Tibial nerve (tissue), 4 donors: ENCODE measurements at places on chromosomes 3 and 15. TPM values are rescaled to one million over a fixed set of nuclear protein-coding genes. Genes with fewer than 3 reads are reported as not detected.

ZPLD1 gene
- total RNA-seq: not detected

CCPG1 gene
- total RNA-seq: 70.2 TPM

C2CD4A gene
- not detected for total RNA-seq

- DNase-seq: no peak
Observed at GRCh38 chr3:13842226-13842625, 37.6 kb downstream of the WNT7A start.

- DNase-seq: no peak
Observed at GRCh38 chr3:112366522-112366921, 33.6 kb downstream of the CD200 start.

GRCh38 chr3:102511639-102512038, 76.8 kb downstream of the ZPLD1 start:
- no peak for DNase-seq

STAC gene
- 4.2 TPM for total RNA-seq

- no peak for DNase-seq
Observed at GRCh38 chr15:84590406-84590805, 10.4 kb upstream of the ZSCAN2 start.

ITIH3 gene
- total RNA-seq: 16.5 TPM

FAN1 gene
- total RNA-seq: 16.9 TPM

CTXND1 gene
- total RNA-seq: 3.7 TPM

GRCh38 chr15:57189466-57189865, 186.8 kb upstream of the CGNL1 start:
- no peak for DNase-seq

GRCh38 chr3:49937090-49937489, 2.9 kb upstream of the RBM6 start:
- DNase-seq: no peak

CIDEC gene
- 380 TPM for total RNA-seq

DNA sequence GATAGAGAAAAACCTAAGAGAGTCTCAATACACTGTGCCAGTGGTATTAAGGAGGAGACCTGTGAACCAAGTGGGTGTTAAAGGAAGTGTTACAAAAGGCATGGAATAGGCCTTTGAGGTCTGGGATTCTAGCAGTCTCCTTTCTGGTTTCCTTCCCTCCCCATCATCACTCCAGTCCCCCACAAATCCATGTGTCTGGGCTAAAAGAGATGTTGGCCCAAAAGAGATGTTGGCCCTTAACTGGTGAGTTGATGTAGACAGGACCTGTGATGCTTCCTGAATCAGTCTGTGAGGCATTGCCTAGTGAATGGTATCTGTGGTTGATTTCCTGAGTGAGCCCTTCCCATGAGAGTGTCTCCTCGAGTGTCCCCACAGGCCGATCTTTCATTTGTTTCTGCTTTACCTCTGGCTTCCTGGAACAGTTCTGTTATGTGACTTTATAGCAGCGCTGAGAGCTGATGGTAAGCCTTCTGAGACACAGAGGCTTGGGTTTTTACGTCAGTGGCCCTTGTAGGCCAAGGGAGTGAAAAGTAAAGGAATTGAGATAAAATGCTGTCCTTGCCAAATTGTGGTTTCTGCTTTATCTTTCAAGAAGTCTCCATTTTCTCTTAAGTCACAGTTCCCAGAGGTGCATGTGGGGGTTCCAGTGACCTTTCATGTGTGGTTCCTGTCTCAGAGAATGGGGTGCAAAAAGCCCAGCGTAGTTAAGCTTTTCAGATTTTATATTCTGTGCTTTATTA, 87.8 kb downstream of the KLHL25 start:
- no peak for DNase-seq

- no peak for DNase-seq
Observed at GRCh38 chr3:129036222-129037092, 24.1 kb upstream of the GP9 start.

ILDR1 gene
- not detected for total RNA-seq

GRCh38 chr3:71316066-71316777, 267.3 kb downstream of the FOXP1 start:
- no peak for DNase-seq

DNA sequence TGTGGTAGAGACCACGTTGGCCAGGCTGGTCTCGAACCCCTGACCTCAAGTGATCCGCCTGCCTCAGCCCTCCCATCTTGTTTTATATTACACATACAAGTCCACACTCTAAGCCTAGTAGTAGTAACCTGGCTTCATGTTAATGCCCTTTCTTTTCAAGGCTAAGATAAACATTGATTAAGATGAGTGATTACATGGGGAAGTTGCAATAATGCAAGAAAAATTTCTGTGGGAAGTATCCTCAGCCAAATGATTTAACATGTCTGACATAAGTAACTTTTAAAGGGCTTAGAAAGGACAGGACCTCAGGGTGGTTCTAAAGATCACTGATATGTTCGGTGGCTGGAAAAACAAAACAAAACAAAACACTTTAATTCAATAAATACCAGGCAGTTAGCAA, 72.1 kb downstream of the SFMBT1 start:
- no peak for DNase-seq

GRCh38 chr3:38030126-38031021, 932 bp upstream of the PLCD1 start:
- no peak for DNase-seq

DNA sequence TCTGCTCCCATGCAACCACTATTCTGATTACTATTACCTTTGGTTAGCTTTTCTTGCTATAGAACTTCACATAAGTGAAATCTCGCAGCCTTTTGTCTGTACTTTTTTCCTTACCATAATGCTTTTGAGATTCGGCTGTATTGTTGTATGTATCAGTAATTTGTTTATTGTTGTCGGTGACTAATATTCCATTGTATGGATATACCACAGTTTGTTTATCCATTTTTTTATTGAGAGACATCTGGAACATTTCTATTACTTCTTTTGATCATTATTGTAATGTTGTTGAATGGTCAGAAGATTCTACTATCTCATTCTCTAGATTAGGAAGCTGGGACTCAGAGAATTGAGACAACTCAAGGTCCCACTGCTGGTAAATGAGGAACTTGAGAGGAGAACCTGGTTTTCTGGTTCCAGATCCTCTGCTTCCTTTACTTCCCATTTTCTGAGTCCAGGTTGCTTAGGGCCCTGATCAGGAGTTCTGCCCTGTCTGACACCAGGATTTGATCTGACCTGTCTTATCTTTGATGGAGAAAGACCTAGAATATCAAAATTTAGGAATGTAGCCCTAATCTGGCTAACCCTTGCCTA, 18.2 kb upstream of the SPTSSB start:
- no peak for DNase-seq

DNA sequence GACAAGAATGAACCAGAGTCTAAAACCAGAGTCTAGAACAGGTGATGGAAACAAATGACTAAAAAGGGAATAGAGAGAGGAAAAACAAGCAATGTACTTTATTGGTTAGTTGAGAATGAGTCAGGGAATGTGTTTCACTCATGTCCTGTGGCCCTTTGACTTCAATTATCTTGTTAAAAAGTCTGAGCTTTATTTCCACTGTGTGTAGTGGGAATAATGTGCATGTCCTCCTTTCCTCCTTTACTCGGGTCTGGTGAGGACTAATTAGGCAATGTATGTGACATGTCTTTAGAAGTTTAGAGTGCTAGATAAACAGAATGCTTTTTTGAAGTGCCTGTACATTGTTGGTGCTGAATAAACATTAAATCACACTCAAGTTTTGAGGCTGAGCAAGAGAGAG, 21.3 kb downstream of the LSAMP start:
- DNase-seq: no peak

DNA sequence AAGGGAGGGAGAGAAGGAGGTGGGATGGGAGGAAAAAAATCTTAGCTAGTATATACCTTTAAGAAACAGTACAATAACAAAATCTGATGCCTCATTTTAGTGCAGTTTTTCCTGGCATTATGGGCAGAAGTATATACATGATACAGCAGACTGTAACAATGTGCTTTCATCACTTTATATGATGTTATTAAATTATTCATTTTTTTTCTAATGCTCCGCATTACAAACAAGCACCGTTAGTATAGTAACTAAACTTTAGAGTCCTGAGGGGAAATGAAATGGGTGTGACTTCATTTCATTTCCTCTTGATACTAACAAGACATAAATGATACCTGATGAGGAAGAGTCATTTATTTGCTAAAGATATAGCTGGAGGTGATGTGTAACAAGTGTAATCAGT, 325.3 kb downstream of the ZNF385D start:
- no peak for DNase-seq

ST3GAL6 gene
- 9.4 TPM for total RNA-seq

DNA sequence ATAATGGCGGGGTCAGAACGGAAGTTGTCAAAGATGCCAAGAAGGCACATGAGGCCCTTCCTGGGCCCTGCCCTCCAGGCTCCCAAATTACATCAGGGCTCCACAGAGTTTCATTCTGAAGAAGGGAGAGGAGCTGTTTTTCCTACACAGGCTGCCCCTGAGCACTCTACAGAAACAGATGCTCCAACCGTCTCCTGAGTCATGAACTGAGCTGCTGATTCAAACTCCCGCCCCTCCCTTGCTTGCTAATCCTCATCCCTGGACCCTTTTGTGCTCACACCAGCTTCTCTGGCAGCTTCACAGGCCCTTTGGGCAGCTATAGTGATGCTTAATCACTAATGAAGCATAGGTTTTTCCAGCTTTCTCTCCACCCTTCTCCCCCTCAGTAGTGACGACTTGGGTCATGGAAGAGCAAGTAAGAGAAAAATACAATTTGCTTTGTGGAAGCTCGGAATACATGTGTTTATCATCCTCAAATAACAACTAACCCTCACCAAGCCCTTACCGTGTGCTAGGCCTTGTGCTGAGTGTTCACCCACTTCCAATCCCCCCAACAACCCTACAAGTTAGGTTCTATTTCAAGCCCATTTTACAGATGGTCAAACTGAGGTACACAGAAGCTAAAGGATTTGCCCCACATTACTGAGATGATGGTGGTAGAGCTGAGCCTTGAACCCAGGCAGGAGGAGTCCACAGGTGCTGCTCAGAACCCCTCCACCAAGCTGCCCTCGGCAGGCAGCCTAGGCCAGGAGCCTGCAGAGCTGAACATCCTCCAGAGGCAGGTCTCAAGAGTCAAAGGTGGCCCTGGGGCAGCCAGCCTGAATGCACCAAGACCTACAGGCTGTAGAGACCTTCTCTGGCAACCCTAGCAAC, 21.9 kb downstream of the MEGF11 start:
- DNase-seq: no peak

GRCh38 chr3:152823173-152823572, 11.8 kb upstream of the P2RY1 start:
- DNase-seq: no peak

DNA sequence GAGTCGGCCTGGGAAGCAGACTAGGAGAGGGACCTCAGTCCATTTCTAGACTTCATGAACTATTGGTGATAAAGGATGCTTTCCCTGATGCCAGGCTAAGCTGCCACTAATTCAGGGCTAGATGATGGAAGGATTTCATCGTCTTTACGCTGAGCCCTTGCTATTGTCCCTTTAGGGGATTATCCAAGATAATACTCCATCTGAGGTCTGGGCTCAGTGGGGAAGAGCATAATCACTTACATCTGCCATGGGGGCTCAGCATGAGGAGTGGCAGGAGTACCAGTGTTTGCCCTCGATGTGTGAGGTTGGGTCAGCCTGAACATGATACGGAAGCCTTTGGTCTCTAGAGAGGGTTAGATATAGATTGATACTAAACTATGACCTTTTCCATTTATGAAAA, 47.3 kb downstream of the PTPRG start:
- DNase-seq: no peak

GPR87 gene
- not detected for total RNA-seq

DNA sequence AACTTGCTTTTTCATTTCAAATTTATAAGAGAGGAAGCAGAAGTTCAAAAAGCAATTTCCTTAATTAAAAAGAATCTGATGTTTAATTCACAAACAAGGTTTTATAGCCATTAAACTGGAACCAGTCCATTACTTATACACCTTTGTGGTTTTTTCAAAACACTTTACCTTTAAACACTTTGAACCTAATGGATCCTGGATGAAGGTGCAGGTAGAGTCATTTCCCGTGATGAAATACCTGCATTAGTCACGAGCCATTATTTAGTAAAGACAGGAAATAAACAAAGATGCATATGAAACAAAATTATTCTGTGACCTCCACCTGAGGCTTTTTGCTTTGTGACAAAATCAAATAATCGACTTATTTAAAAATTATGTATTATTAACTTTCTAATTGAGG, 341.7 kb upstream of the UBE2E2 start:
- DNase-seq: no peak

GRCh38 chr3:104388619-104389018, 978.1 kb upstream of the ALCAM start:
- no peak for DNase-seq

DNA sequence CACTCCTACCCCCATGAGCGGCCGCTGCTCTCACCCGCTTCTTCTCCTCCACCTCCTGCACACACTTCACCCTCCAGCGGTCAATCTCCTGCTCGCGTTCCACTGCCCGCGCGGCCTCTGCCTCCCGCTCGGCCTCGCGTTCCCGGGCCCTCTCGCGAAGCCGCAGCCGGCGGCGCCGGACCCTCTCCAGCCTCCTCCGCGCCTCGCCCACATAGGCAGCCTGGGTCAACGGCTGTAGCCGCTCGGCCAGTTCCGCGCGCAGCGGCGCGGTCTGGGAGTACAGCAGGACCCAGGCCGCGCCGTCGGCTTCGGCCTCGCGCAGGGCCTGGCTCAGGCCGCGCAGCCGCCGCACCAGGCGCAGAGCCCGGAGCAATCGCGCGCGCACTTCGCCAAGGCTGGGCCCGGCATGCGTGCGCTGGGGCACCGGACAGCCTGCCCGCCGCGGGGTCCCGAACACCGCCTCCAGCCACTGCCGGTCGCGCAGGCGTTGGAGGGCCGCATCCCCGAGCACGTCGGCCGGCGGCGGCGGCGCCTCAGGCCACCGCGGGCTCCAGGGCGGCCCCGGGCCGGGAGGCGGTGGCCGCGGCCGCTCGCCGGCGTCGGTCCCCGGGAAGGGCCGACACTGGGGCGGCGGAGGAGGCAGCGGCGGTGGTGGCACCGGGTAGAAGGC, 595 bp downstream of the PDCD7 start:
- no peak for DNase-seq

- DNase-seq: no peak
Observed at GRCh38 chr3:24220859-24221657, 273.6 kb downstream of the THRB start.

- no peak for DNase-seq
Observed at GRCh38 chr15:48358229-48359152, 27.3 kb downstream of the DUT start.

BLM gene
- total RNA-seq: 9.6 TPM

TNIK gene
- total RNA-seq: 8.6 TPM
